ENCODE measurements at places on chromosomes 4 and X.

GRCh38 chr4:132958457-132959263 lies 190.4 kb upstream of the PCDH10 start:
- DNase-seq = no peak

DNA sequence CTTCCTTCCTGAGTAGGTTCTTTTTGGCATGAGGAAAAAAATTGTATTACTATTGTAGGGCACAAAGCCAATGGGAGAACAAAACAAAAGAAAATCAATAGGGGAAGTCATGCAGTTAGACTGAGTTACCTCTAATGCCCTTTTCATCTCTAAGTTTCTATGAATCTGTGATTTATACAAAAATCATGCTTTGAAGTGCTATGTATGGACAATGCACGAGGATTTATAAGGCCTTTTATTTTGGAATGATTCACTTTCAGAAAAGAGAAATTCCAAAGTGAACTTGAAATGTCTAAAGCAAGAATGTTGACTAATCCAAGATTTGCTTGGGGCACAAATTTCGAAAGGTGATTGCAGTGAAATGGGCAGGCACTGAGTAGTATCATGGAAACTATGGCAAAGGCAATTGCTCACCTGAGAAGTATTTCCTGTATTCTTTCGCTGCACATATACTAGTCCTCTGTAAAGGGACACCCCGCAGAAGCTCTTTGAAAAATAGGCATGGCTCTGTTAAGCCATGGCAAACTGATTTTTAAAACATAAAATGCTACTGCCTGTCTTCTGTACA lies 52.8 kb downstream of the ADGRG4 start:
- DNase-seq = no peak

DNA sequence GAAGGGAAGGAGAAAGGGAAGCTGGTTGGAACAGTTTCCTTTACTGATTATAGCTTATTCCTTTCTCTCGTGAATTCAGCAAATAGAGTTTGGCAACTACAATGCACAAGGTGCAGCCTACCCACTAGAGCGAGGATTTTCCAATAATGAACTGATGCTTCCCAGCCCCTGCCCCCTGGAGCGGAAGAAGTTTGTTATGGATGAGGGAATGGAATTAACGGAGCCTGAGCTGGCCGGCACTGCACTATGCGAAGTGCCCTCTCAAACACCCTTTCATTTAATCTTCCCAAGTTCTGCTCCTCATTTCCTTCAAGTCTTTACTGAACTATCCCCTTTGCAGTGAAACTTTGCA lies 42.5 kb upstream of the CBR4 start:
- no peak for DNase-seq

- no peak for DNase-seq
Measured at GRCh38 chr4:100261346-100261745, 71.1 kb upstream of the DDIT4L start.

DNA sequence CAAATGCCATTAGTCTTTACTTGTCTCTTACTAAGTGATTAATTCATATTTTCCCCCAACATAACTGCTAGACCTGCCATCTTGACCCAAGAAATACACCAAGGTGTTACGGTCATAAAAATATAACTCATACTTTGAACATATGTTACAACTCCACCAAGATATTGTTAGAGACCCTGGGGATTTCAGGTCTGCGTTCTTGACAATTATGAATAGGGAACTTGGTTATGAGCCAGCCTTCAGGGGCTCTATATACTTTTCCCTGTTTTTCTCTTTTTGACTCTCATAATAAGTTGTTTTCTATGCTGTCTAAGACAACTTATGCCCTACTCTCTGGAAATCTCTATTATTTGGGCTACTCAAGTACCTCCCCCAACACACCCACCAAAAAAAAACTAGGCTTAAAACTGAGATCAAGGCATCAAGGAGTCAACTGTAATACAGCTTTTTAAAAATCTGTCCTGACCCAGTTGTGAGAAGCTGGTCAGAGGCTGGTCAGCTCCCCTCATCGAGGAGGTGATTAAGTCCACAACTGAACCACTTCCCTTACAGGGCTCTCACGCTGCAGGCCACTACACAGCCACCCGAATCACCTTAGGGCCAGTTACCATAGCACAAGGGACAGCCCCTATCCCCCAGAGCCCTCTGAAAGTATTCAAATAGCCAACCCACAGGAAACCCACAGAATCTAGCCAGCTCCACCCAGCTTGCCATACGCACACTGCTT lies 10.5 kb upstream of the TLR3 start:
- no peak for DNase-seq

- no peak for DNase-seq
Measured at GRCh38 chr4:1395941-1396805, 10.1 kb downstream of the NKX1-1 start.

DNA sequence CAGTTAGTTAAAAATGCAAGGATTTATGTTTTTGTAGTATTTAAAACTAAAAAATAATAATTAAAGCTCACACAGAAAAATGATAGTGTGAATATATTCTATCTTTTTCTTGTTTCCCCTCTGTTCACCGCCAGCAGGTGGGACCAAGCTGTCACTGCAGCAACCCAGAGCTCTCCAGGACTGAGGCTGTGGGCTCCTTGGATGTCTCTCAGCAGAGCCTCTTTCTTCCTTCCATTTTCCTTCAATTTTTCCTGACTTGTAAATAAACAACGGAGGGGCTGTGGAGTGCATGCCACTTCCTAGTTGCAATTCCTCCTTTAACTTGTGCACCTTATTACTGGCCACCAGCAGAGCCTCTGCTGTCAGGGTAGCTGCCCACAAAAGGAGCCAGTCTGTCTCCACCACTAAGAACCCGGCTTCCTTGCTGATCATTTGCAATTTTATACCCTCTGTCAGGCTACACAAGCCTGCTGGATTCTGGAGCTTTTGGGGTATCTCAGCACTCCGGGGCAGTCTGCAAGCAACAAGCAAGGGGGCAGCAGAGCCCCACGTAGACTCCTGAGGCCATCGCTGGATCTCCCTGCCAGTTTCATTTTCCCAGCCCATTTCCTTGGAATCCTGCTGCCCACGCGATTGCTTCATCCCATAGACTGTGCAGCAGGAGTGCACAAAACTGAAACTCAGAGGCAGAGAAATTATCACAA lies 1467.4 kb downstream of the C4orf33 start:
- no peak for DNase-seq

GRCh38 chr4:137541181-137541580 lies 8.9 kb upstream of the PCDH18 start:
- no peak for DNase-seq

DNA sequence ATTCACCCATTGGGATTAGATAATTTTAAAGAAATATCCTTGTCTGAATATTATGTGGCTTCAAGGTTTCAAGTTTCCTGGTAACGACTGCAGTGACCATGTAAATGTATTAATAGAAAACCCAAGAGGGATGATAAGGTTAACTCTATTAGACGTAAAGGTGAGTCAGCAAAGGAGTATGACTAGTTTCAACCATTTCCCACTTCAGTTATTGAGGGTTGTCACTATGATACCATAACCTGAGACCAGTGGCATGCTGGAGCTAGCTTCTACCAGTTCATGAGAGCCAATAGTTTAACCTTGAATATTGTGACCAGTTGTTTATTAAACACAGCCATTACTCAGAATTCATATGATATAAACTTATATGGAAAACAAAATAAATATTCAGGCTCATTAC lies 270.1 kb downstream of the TMA16 start:
- no peak for DNase-seq

GRCh38 chr4:133647206-133647605 lies 498.1 kb downstream of the PCDH10 start:
- DNase-seq = no peak
